ENCODE measurements at places on chromosomes 13 and 19.

DNA sequence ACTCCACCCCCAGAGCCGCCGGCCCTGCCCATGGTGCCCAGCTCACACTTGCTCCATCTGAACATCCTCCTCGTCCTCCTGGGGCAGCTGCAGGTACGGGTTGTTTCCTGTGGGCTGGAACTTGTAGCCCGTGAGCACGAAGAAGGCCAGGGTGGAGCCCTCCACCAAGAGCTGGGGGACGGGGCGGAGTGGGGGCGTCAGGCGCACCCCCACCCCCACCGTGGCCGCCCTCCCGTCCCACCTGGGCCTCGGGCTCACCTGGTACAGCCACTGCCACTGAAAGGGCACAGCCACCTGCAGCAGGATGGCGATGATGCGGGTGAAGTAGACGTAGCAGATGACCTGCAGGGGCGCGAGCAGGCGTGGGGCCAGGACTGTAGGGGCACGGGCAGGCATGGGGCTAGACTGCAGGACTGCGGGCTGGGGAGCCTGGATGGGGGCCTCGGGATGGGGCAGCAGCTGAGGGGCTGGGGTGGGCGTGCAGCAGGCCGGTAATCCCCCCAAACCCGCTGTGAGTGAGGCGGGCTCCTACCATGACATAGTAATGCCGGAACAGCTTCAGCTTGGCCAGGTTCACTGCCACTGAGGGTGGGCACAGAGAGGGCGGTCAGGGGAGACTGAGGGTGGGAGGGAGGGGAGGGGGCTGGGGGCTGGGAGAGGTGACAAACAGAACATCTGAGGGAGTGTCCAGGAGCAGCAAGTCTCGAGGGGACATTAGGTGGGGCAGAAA, 6.3 kb downstream of the GPR108 start:
- DNase-seq: no peak

DNA sequence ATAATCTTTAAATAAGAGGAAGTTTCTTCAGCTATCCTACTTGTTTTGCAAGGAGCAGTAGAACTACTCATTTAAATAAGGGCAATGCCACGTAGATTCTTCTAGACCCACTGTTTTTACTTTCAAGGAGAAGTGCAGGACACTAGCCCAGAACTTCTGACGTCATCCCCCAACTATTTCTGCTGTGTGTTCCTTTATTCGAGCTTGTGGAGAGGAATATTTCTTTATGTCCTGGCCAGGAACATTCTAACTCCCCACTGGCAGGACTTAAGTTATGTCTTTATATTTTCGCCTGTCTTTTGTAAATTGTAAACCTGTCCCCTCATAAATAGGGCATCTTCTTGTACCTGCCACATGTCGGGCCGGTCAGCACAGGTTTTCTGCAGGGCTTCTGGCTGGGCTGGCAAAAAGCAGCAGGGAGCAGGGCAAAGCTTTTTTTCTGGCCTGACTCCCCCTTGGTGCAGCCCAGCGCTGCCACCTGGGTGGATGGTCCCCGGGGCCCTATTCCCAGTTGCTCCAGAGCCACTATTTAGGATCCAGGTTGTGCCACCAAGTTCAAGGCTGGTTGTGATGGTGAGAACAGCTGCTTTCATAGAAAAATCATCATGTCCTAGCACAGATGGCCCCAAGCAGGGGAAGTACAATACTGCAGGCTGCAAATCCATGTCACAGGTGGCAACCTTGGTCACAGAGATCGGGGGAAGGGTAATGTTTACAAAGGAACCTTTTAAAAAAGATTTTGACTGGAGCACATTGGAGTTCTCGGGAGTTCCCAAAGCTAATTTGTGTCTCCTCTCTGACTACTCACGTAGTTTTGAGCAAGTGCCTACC, 1.8 kb downstream of the MBNL2 start:
- DNase-seq: peak; percentile 44

DNA sequence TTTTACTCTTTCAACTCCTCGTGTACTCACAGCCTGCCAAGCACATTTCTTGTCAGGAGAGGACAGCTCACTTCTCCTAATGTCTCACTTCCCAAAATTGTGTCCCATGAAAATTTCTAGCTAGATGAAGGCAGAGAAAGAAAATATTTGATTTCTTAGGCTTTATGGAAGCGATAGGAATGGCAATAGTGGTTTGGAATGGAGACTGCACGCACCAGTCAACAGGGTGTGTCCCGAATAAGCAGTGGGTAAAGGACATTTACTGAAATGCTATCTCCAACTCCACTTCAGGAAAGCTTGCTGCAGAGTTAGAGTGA, 321 bp upstream of the ZNF222 start:
- peak; percentile 1 for DNase-seq

GRCh38 chr19:38500450-38500849, 67.0 kb downstream of the RYR1 start:
- DNase-seq: no peak

DNA sequence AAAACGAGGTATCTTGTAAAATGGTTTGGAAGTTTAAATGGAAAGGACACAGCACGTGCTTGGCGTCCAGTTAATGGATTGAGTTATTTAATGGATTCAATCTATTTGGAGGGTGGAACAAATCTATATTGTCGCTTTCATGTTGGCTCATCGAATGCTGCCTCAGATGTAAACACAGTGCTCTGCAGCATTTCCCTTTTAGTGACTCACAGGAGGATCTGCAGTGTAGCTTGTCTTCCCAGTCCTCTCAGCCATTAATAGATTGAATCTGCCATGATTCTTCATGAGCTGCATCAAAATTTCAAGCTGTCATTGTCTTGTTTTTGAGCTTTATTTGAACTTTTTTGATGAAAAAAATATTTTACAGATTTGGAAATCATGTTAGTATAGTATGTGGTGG, 44.7 kb downstream of the DHRS12 start:
- DNase-seq: no peak

- no peak for DNase-seq
Measured at GRCh38 chr13:54879036-54879435, 1850.4 kb downstream of the OLFM4 start.

DNA sequence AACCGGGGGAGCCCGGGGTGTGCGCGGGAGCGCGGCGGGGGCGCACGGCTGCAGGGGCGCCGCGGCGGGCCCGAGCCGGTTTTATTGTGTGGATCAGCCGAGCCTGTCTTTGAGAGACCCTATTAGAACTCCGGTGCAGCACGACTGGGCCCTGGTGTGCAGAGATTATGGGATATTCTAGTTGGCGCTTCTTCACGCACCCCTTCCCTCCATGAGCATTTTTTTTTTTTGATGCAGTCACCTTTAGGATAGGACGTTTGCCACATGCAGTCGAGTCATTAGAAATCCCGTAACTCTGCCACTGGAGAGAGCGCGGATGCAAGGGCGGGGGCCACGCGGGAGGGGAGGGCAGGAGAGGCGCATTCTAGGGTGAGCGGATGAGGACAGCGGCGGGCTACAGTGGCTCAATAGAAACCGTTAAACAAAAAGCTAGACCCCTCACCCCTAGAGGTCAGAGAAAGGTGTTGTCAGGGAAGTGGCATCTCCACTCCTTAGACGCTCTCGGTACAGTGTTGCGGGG, 3.7 kb downstream of the FGF9 start:
- peak; percentile 27 for DNase-seq

- no peak for DNase-seq
Measured at GRCh38 chr19:44572581-44572900, 40.8 kb upstream of the IGSF23 start.

DNA sequence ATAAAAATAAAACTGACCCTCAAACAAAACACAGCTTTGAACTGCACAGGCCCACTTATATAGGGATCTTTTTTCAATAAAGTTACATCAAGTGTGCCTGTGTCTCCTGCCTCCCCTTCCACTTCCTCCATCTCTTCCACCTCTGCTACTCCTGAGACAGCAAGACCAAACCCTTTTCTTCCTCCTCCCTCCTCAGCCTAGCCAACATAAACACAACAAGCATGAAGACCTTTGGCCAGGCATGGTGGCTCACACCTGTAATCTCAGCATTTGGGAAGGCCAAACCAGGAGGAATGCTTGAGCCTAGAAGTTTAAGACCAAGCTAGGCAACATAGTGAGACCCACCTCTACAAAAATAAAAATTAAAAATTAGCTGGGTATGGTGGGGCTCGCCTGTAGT, 72.6 kb downstream of the ELF1 start:
- no peak for DNase-seq

DNA sequence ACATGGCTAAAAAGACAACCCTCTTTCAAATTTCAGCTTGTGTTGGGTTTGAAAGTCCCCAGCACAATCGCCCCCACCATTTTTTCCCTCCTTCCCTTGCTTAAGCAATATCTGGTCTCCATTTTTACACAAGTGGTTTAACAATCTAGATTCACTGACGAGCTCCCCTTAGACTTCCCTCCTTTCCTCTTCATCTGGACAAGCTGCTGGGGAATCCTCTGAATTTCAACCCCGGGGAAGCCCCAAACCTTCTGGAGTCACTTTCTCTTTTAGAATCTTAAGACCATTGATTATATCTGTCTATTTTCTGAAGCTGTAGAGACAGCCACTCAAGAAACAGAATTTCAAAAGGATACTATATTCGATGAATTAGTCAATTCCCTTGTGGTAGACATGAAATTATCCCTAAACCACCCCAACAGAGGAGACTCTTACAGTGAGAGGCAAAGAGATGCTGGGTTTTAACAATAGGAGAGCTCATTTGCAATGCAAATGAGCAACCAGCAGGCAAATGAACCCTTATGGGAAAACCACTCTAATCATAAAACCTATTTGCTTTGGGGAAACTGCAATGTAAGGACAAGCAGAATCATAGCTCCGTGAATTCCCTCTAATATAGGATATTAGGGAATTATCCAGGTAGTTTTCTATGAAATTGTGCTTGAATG, 78.9 kb downstream of the TEX26 start:
- no peak for DNase-seq

GRCh38 chr19:2970201-2970835, 7.0 kb upstream of the TLE6 start:
- DNase-seq: no peak

Data from frontal cortex (tissue), 4 donors.